ENCODE measurements at places on chromosomes 16 and 17. TPM values are rescaled to one million over a fixed set of nuclear protein-coding genes. Genes with fewer than 3 reads are reported as not detected.

GRCh38 chr17:68800751-68801150, 154.4 kb downstream of the ABCA8 start:
- no peak for DNase-seq

- DNase-seq: peak; percentile 72
Observed at GRCh38 chr17:6989779-6990178, 6.1 kb upstream of the ALOX12 start.

GRCh38 chr16:83113317-83113716, 486.5 kb downstream of the CDH13 start:
- DNase-seq: no peak

DNA sequence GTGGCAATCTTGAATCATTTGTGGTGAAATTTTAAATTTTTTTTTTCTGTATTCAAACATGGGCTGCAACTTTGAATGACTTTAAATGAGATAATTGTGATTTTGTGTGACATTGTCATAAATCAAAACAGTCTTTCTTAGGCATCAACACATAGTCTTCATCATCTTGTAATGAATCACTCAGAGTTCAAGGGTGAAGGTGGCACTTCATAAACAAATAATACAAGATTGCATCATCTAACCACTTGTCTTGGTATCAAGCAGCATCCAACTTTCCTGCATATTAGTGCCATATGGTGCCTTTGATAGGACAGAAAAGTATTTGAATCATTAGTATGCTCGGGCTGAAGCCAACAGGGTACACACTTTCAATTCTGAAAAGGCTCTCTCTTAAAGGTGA, 392.4 kb upstream of the GOT2 start:
- DNase-seq: no peak

DNA sequence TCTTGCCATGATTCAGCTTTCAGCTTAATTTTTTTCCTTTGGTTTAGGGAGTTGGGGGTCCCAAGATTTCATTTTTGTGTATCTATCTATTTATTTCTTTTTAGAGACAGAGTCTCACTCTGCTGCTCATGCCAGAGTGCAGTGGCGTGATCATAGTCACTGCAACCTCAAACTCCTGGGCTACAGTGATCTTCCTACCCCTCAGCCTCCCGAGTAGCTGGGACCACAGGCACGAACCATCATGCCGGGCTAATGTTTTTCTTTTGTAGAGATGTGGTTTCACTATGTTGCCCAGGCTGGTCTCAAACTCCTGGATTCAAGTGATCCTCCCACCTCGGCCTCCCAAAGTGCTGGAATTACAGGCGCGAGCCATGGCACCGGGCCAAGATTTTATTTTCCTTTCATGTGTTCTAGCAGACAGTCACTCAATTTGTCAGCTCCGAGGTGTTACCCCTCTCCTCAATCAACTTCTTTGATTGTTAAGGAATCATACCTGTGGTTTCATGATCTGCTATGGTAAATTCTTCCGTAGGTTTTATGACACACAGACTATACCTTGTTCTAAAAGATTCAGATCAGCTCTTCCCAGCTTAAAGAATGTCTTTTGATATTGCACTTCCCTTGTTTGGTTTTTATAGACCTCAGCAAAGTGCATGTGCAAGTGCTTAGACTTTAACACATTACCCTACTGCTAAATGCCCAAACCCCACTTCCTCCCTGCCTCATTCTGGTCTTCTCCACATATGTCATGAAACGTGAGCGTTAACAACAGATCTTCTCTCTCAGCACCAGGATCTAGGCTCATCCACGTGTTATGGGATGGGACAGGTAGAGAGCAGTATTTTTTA, 13.0 kb downstream of the UNC45B start:
- DNase-seq: no peak

DNA sequence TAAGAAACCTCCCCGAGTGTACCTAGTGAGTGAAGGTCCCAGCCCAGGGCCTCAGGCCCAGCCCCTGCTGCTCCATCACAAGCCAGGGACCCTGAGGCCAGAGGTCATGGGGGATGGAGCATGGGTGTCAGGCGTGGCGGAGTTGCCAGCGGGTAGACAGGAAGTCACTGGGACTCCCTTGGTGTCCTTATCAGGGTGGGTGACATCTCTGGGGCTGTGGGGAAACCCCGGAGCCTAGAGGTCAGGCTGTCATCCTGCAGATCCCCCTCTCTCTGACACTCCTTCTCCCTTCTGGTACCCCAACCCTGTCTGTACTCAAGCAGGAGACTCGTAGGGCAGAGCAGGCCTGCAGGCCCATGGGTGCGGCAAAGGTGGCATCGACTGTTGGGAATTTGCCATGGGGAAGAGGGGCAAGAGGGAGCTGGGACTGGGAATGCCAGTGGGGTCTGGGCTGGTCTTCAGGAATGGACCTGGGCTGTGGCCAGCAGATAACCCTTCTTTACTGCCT, 10.8 kb upstream of the ADGRG1 start:
- DNase-seq: no peak

The NPIPA2 gene
- 0.55 TPM for polyA plus RNA-seq
